ENCODE measurements at places on chromosomes 11 and 22.

- DNase-seq: no peak
Observed at GRCh38 chr11:19957294-19957943, 202.9 kb downstream of the DBX1 start.

DNA sequence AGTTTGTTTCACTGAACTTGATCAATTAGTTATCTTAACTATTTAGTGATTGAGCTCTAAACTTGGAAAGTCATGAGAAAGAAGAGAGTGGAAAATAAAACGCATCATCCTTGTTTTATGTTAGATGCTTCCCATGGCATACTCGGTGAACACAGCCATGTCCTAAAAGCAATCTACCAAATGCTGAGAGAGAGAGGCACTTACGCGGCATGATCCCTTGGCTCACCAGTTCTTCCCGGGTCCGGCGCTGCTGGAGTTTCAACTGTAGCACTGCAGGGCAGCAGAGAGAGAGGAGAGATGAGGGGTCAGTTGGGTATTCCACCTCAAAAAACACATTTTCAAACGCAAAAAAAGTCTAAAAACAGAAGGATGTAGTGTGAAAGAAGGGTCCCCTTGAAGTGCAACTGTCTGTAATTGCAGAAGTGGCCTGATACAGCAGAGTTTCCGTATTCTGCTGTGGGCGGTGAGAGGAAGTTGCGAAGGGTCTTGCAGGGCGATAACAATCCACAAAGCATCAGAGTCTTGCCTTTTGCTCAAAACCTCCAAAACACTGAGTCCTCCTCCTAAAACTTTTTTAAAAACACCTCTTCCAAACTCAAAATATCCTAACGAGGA is 92.7 kb downstream of the SGSM3 start:
- no peak for DNase-seq

DNA sequence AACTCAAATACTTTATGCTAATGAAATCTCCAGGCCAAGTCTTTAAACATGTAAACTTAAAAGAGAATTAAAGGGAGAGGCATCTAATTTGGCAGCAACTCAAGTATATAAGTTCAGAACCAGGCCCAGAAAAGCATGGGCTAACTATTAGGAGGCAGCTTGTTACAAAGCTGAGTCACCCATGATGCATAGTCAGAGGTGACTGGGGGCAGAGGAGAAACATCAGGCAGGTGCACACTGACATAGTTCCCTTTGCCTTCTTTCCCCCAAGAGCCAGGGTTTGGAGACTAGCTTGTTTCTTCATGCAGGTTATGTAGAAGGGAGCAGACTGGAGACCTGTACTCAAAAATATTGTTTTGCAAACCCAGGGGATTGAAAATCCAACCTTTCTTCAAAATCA is 619.0 kb downstream of the SOX6 start:
- no peak for DNase-seq

GRCh38 chr11:117421041-117421440 is 93.4 kb downstream of the CEP164 start:
- DNase-seq: no peak

DNA sequence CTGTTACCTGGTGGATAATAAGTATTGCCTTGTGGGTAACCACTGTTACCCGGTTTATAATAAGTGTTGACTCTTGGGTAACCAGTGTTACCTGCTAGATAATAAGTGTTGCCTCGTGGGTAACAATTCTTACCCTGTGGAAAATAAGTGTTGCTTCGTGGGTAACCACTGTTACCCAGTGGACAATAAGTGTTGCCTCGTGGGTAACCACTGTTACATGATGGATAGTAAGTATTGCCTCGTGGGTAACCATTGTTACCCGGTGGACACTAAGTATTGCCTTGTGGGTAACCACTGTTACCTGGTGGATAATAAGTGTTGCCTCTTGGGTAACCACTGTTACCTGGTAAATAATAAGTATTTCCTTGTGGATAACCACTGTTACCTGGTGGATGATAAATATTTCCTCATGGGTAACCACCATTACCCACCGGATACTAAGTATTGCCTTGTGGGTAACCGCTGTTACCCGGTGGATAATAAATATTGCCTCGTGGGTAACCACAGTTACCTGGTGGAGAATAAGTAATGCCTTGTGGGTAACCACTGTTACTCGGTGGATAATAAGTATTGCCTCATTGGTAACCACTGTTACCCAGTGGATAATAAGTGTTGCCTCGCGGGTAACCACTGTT is 8.7 kb upstream of the NXPE4 start:
- no peak for DNase-seq

- no peak for DNase-seq
Observed at GRCh38 chr11:97888641-97889040, 1132.1 kb upstream of the CNTN5 start.

Data from SW 1271 (cell line).